ENCODE measurements at places on chromosomes 1 and 21.

GRCh38 chr1:56330391-56331026 lies 248.9 kb downstream of the PLPP3 start:
- peak; percentile 49 for DNase-seq

DNA sequence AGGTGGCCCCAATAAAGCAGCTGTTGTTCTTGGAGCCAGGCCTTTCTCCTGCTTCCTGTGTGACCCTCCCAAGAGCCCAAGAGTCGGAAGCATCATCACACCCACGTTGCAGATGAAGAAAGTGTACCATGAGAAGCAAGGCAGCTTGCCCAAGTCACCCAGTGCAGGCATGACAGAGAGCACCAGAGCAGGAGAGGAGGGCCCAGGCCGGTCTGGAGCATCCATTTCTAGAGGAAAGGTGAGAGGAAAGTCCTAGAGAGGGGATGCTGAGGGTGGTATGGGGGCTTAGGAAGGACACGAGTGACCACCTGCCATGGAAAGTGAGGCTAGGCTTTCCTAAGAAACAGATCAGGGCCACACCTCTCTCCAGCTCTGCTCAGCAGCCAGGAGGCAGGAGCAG lies 47.0 kb downstream of the C1orf198 start:
- no peak for DNase-seq

- DNase-seq: no peak
Observed at GRCh38 chr1:83508485-83509151, 490.3 kb downstream of the TTLL7 start.

DNA sequence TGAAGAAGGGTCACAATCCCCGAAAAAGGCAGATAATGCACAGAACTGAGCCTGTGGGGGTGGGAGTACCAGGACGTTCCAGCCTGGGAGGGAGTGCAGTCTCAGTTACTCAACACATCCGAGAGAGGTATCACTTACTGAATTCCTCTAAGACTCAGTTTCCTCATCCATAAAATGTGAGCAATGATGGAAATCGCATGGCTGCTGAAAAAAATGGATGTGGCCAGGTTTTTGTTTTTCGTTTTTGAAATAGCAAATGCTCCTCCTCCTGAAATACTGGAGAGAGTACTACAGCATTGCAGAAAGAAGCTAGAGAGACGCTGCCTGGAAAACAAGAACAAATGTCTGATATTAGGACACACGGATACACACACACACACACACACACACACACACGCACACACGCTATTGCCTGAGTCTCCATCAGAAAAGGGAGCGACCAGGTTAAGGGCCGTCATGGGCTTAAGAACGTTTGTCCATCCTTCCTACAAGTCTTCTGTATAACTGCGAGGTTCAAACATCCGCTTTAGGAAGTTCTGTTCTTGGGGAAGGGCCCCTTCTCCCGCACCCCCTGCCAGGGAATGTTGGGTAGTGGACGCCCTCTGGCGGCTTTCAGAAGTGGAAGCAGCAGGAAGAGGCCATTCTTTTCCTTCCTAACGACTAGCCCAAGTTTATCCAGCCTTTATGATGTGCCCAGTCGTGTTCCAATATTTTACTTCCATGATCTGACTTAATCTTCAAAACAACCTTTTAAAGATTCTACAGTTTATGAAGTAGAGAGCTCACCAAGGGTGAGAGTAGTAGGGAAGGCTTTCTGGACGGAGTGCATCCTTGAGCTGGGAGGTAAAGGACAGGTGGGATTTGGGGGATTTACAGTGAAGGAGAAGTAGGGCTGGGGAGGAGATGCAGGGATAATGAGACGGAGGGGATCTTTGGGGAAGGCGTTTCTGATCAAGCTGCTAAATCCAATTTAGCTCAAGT lies 699 bp upstream of the NES start:
- peak; percentile 88 for DNase-seq

GRCh38 chr1:64043288-64043687 lies 160.1 kb upstream of the UBE2U start:
- no peak for DNase-seq

- DNase-seq: no peak
Observed at GRCh38 chr1:177334903-177335302, 164.1 kb downstream of the BRINP2 start.

DNA sequence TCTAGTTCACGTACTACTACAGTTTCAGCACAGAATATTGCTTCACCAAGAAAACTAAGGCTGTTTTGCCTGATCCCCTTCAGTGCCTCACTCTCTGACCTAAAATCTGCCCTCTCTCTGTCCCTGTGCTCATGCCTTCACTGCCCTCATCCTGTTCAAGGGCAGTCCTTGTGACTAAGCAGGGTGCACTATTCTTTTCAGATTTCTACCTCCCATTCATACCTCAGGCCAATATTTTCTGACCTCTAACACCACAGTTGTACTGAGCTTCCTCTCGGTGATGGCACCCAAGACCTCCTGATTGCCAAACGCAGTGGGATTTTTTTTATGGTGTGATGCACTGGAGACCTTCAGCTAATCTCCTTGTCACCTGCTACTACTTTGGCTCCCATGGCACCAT lies 57.7 kb upstream of the GADD45A start:
- DNase-seq: peak; percentile 33

GRCh38 chr1:225827076-225827475 lies 17.2 kb downstream of the EPHX1 start:
- no peak for DNase-seq

- no peak for DNase-seq
Observed at GRCh38 chr1:12197483-12197880, 30.7 kb downstream of the TNFRSF1B start.

DNA sequence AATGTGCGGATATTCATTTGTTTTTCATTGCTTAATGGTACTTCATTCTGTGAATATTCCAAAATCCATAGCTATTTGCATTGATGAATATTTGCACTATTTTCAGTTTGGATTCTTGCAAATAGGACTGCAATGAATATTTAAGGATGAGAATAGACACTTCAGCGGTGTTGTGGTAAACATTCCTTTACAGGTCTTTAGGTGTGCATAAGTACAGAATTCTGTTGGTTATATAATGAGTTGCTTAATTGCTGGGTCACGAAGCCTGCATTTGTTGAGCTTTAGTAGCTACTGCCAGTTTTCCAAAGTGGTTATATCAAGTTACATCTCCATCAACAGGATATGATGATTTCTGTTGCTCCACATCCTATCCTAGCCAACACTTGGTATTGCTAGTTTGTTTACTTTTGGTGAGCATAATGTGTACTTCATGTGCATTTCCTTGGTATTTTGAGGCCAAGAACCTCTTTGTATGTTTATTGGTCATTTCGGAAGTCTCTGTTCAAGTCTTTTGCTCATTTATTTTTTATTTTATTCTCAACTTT lies 64.2 kb upstream of the CYYR1 start:
- no peak for DNase-seq

- DNase-seq: no peak
Observed at GRCh38 chr1:14767075-14767474, 168.6 kb downstream of the KAZN start.

DNA sequence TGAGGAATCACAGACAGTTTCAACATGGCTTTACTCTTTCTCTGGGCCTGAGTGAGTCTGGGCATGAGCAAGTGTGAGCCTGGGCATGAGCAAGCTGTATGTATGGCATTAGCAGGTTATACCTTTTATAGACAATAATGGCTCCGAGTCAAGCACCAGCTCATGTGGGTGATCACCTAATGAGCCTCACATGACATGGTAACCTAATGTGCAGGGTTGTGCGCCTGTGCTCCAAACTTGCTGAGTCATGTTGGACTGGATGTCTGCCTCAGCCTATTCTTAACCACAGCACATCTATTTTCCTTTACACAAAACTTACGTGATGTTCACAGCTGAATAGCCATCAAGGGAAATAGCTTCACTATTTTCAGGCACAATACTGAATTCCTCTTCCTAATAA lies 236.2 kb upstream of the NRIP1 start:
- no peak for DNase-seq

DNA sequence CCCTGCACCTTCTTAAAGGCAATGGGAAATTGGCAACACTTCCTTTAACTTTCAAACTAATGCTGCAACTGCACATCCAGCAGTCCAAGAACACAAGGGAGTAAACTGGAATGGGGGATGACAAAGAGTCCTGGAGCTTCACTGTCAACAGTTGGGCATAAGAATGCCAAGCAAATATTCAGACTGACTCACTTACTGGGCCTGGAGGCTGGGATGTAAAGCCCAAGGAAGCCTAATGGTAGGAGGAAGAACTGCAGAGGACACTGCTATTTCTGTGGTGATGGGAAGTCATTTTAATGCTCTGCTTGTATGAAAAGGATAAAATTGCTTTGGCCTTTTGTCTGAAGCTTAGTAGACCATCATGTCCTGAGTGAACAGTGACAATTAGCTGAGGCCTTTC lies 15.7 kb upstream of the DMRTA2 start:
- DNase-seq: no peak

DNA sequence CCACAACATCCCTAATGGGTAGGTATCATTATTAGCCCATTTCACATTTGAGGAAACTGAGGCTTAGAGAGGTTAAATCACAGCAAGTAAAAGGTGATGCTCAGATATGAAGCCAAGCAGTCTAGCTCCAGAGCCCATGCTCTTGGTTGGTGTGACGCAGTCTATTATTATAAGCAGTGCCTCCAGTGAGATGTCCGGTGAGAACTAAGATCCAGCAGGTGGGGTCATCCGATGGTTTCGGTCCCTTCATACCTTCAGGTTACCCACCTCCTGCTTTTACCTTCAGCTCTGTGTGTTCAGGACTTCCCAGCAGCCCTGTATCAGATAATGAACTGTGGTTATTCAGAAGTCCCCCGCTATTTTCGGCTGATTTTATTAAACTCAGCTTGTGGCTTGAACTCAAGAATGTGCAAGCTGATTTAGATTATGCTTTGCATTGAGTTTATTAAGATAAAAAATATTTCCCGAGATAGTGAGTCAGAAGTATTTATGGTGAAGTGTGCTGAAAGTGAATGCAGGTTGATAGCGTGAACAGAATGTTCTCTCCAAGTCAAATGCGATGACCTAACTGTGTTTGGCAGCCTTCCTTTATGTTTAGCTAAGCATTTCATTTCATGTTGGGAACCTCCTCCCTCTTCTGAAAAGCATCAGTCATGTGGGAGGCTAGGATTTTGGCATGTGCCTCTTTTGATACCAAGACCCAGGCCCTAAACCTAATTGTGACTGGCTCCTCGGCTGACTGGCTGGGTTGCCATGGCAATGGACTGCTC lies 160.9 kb upstream of the UBE2U start:
- peak; percentile 11 for DNase-seq
